ENCODE measurements at places on chromosomes 11 and 22. TPM values are rescaled to one million over a fixed set of nuclear protein-coding genes. Genes with fewer than 3 reads are reported as not detected.
A peak's percentile ranks its signal among the peaks of the same experiment; 100 is the strongest.

- DNase-seq = no peak
Observed at GRCh38 chr11:36360826-36361415, 64.8 kb downstream of the PRR5L start.

- no peak for DNase-seq
Observed at GRCh38 chr11:33147559-33147958, 13.7 kb downstream of the CSTF3 start.

The RPS3 gene
- total RNA-seq = 972 TPM

The RFPL2 gene
- not detected for total RNA-seq

DNA sequence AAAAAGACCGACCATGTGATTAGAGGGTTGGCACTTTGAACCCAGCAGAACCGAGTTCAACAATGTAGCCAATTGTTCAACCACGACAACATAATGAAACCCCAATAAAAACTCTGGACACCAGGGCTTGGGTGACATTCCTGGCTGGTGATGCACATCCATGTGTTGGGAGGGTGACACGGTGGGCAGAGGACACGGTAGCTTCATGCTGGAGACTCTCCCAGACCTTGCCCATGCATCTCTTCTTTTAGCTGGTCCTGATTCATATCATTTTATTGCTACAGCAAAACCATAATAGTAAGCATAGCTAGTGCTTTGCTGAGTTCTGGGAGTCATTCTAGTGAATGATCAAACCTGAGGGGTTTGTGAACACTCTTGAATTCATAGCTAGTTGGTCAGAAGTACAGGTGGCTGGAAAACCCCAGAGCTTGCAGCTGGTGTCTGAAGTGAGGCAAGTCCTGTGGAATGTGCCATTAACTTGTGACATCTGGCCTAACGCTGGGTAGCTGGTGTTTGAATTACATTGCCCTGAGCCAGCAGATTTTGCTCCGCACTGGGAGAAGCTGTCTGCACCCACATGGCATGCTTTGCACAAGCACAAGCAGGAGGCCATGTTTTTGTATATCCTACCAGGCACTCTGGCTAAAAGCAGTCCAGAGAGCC, 14.0 kb downstream of the RPUSD4 start:
- no peak for DNase-seq

DNA sequence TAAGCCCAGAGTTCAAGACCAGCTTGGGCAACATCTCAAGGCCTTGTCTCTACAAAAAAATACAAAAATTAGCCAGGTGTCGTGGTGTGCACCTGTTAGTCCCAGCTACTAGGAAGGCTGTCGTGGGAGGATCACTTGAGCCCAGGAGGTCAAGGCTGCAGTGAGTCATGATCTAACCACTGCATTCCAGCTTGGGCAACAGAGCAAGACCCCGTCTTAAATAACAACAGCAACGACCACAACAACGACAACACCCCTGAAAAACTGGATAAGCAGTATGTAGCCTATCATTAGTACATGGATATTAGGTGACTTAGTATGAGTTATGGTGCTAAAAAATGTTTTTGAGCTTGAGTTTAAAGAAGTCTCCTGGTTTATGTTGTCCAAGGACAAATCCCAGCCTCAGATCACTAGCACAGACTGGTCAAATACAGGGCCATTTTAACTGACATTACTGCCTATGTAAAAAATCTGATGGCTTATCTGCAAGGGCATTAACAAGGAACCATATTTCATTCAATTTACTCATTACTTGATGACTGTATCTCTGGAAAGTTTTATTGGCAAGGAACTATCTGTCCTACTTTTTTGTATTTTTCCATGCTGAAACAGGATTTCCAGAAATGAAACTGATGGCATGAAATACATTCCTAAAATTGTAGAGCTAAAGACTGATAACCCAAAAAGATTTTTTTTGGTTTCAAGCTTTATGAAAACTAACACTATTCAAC, 23.4 kb downstream of the C2CD3 start:
- no peak for DNase-seq

DNA sequence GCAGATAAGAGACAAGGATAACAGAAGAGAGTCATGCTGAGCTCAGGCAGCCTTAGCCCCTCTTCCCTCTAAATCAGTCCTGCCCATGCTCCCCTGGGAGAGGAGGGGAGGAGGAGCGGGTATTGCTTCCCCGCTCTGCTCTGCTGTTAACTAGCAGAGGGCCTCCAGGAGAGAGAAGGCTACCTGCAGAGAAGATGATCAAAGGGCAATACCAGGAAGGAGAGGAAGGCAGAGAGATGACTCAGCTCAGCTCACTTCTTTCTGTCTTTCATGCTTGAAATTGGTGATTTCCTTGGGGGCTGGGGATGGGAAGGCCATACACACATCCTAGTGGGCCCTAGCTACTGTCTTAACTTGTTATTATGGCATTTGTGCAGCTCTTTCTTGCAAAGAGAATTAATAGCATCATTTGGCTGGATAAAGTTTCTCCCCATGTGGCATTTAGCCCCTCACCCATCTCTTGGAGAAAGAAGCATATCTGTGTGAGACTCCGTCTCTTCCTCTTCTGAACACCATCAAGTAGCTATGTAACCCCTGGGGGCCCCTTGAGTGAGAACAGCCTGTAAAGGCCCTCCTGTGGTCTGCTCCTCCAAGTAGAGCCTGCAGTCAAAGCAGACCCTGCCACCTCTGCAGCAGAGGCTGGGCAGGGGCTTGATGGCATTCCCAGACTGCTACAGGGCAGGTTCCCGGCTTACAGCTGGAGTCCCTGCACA, 33.4 kb upstream of the AMOTL1 start:
- no peak for DNase-seq

GRCh38 chr22:48798281-48799226, 1029.1 kb downstream of the BRD1 start:
- peak; percentile 31 for DNase-seq

DNA sequence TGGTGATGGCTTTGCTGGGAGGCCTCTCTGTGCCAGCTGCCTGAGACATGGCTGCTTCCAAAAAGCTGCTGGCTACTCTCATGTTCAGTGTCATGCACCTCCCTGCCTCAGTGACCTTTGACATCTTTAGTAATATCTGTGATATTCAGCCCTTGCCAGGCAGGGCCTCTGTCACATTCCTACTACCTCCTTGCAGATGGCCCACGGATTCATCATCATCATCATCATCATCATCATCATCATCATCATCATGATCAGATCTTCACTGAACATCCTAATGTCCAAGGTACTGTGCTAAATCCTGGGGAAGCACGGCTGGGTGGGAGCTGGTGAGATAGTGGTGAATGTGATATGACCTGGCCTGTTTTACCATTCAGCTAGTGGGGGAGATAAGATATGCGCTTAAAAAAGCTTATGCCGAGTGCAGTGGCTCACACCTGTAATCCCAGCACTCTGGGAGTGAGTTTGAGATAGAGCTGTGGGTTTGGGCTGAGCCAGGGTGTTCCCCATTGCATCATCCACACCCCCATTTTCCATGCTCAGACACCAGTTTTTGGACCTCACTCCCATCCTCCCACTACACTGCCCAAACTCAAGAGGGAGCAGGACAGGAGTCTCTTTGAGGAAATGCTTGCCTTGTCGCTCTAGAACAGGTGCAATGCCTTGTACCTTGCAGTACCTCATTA, 17.1 kb upstream of the TMPRSS13 start:
- no peak for DNase-seq

DNA sequence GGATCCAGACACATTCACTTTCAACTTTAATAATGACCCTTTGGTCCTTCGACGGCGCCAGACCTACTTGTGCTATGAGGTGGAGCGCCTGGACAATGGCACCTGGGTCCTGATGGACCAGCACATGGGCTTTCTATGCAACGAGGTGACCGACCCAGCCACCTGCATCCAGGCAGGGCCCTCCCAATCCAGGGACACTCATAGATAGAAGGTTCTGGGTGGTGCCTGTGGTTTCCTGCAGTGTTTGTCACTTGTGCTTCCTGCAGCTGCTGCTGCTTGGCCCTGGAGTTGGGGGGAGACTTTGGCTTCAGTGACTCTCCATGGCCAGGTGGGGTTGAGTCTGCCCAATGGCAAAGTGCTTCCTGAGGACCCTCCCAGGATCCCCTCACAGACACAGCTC, 7.3 kb downstream of the APOBEC3B start:
- no peak for DNase-seq

- DNase-seq = no peak
Observed at GRCh38 chr11:10247011-10247410, 47.0 kb downstream of the SBF2 start.

The MPPED2 gene
- 9.7 TPM for total RNA-seq

DNA sequence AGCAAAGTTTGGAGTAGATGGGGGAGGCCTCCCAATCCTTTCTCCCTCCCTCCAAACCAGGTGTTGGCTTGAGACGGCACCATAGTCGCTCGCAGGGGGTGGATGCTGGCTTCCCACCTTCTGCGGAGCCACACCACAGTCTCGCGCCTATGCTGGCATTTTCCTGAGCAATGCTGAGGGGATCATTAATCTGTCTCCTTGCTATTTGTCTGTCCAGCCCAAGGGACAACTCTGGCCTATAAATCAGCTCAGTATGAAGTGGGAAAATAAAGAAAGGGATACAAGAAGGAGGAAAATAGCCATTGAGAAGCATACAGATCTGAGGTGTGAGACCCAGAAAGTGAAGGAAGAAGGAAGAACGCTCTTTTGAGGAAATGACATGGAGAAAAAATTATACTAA, 53.5 kb upstream of the CADM1 start:
- no peak for DNase-seq

DNA sequence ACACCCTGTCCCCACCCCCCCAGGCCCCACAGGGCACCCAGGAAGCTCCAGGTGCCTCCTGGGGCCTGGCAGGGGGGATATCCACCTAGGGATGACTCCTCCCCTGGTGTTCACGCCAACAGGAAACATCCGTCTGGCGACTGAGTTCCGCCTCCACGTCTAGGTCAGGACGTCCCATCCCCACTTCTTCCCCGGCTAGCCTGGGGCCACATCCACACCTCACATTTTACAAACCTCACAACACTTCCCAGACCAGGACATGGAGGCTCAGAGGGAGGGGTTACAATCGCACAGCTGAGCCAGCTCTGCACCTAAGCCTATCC, 21.0 kb downstream of the MAFF start:
- DNase-seq = no peak

The OR51B5 gene
- not detected for total RNA-seq

- DNase-seq = no peak
Observed at GRCh38 chr11:62423012-62423411, 4.2 kb downstream of the SCGB1A1 start.

- no peak for DNase-seq
Observed at GRCh38 chr22:20383538-20383937, 10.4 kb upstream of the ZNF74 start.

- DNase-seq = no peak
Observed at GRCh38 chr11:82895437-82896091, 4.7 kb downstream of the PRCP start.

The STX3 gene
- 8.4 TPM for total RNA-seq

GRCh38 chr22:49718396-49718795, 109.3 kb downstream of the BRD1 start:
- no peak for DNase-seq

DNA sequence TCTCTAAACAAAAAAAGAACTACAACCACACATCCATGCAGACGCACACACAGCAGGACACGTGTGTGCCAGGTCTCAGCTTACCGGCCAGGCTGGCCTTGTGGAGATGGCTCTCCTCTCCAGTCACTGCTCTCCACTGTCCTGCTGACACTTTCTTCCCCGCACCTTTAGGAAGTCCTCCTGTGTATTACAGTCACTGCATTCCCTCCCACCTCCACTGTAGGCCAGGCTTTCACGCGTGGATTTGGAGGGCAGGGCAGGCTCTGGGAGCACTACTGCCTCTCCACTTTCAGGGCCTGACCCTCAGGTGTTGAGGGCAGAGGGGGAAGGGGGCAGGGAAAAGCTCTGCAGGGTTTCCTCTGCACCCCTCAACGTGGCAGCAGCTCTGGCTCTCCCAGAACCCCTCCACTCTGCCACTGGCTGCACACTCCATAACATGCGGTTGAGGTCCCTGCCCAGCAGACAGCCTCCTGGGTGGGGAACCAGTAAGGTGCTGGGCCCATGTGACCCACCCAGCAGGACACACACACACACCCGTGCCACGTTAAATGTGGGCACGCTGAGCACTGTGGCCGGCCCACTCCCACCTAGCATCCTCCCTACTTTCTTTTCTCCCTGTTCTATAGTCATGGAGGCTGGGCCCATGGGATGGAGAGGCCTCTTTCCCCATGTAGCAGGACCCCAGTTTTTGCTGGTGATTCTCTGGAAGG, 107.0 kb upstream of the PITPNB start:
- DNase-seq = no peak

The RIN1 gene
- total RNA-seq = 1.6 TPM

DNA sequence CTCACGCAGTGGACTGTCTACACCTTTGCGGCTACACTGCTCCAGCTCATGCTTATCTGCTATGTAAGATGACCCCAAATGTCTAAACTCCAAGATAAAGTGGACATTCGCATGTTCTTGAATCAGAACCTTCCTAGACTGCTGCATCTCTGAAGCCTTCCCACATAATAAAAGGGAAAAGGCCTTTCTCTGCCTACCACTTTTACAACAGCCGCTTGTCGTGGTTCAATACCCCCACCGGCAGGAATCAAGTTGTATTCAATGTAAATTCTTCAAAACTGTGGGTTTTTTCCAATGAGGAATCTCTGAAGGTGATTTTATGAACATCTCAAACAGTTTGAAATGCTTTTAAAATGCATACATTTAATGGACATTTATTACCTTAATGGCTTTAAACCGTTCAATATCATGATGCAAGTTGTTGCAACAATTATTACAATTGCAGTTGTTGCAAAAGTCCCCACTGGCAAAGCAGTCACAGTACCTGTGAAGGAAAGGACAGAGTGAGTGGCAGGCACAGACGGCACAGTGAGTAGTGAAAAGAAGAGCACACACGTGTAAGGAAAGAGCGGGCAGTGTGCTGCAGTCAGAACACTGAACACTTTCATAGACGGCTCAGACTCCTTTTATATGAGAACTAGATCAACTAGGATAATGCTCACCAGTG, 31.2 kb downstream of the GAL start:
- DNase-seq = no peak

DNA sequence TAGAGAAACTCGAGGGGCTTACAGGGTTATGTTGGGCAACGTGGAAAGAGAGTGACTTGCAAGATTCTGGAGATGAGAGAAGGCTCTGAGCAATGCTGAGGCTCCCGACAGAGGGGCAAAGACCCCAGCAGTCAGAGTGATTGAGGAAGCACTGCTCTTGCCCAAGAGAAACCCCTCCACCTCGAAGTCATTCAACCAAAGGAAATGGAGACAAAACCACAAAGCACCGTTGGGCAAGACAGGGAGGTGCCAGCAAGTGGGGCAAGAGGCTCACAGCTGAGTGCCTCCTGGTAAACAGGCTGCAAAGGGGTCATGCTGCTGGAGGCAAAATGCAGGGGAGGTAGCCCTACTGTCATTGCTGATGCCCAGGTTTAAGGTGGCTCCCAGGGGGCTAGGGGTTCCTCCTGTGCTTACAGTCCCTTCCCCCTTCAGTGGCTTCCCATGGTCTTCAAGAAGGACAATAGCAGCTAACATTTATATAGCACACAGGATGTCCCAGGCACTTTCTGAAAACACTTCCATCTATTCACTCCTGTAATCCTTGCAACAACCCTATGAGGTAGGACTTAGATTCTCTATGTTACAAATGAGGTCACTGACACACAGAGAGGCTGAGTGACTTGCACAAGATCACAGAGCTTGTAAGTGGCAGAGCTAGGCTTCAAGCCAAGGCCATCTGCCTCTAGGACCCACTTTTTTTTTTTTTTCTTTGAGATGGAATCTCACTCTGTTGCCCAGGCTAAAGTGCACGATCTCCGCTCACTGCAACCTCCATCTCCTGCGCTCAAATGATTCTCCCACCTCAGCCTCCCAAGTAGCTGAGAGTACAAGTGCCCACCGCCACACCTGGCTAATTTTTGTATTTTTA, 18.1 kb upstream of the MYH9 start:
- DNase-seq = peak; percentile 82

GRCh38 chr11:73869332-73869949, 7.2 kb downstream of the COA4 start:
- DNase-seq = no peak

Measured in Right ventricle myocardium inferior (tissue), 1 donor.